HS-27A (cell line): ENCODE measurements at places on chromosomes 3 and 15.

DNA sequence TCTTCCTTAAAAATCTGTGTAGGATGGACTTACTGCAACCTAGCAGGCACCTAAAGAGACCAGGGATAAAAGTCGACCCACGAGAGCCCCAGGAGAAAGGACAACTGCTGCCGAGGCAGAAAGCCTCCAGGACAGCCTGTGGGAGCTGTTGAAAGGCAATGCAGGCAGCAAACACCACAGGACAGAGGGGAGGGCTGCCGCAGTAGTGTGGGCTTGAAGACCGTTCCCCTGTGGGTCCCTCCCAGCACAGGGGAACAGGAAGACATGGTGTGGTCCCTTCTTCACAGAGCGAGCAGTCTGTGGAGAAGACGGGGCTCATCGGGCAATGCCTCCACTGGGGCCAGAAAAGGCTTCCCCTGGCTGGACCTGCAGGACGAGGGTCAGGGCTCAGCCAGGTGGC lies 58.5 kb upstream of the GATA2 start:
- DNase-seq = no peak

GRCh38 chr3:177445549-177445948 lies 248.3 kb upstream of the TBL1XR1 start:
- no peak for DNase-seq

- no peak for DNase-seq
Measured at GRCh38 chr3:73484656-73485248, 140.0 kb downstream of the PDZRN3 start.

GRCh38 chr3:37646865-37647264 lies 214.8 kb upstream of the CTDSPL start:
- no peak for DNase-seq

DNA sequence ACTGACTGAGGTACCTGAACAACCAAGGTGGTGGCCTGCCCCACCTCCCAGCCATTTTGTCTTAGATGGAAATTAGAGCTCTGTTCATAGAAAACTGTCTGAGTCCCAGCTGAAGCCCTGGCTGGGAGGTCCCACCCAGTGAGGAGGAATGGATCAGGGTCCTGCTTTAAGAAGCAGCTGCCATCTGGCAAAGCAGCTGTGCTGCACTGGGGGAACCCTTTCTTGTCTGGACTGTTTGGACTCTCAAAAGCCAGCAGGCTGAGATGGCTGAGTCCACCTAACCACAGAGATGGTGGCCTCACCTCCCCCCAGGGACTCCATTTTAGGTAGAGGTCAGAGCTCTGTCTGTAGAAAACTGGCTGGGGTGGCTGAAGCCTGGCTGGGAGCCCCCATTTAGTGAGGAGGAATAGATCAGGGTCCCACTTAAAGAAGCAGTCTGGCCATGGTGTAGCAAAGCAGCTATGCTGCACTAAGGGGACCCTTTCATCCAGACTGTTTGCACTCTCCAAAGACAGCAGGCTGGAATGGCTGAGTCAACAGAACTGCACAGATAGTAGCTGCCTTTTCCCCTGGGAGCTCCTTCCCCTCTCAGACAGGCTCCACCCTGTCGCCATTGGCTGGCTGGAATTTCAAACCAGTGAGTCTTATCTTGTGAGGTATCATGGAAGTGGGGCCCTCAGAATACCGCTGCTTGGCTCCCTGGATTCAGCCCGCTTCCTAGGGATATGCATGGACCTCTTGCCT lies 116.9 kb downstream of the EPHA6 start:
- DNase-seq = no peak

DNA sequence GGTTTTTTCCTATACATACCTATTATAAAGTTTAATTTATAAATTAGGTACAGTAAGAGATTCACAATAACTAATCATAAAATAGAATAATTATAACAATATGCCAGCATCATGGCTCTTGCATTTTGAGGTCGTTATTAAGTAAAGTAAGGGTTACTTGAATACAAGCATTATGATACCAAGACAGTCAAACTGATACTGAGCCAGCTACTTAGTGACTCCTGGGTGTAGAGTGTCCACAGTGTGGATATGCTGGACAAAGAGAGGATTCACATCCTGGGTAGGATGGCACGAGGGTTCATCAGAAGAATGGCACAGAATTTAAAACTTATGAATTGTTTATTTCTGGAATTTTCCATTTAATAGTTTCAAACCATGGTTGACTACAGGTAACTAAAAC lies 157.2 kb upstream of the IL12A start:
- no peak for DNase-seq

GRCh38 chr3:9000041-9000440 lies 36.8 kb upstream of the RAD18 start:
- DNase-seq = no peak

GRCh38 chr3:155497930-155498647 lies 204.6 kb upstream of the STRIT1 start:
- peak; percentile 80 for DNase-seq

DNA sequence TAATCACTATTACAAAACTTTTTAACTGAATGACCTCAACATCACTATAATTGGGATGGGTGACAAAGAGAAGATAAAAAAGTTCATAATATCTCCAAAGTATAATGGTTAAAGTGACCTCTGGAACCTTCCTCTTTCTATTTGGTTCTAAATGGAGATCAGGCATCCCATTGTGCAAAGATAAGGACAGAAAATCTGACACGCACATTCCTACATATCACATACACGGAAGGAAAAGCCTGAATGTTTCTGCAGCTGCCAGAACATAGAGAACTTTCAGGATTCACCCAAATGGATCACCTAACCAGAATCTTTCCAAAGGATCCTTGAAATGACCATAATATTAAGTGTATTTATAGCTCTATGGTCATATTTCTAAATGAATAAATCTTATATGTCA lies 128.2 kb downstream of the TFDP2 start:
- no peak for DNase-seq

GRCh38 chr3:114178770-114179368 lies at the start of gene DRD3:
Gene DRD3 (minus strand): TSS chr3:114179052. CDS start chr3:114171992, 7,060 bp downstream.
- DNase-seq = no peak

DNA sequence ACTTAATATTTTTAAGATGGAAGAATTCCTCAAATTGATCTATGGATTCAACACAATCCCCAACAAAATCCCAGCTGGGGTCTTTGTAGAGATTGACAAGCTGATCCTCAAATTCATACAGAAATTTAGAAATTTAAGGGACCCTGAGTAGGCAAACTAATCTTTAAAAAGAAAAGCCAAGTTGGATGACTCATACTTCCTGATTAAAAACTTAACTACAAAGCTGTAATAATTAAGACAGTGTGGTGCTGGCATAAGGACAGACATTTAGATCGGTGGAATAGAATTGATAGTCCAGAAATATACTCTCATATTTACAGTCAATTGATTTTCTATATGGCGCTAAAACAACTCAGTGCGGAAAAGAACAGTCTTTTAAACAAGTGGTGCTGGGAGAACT lies 11.6 kb downstream of the FAM162A start:
- no peak for DNase-seq

GRCh38 chr3:157856078-157856939 lies 249.9 kb downstream of the SHOX2 start:
- no peak for DNase-seq

DNA sequence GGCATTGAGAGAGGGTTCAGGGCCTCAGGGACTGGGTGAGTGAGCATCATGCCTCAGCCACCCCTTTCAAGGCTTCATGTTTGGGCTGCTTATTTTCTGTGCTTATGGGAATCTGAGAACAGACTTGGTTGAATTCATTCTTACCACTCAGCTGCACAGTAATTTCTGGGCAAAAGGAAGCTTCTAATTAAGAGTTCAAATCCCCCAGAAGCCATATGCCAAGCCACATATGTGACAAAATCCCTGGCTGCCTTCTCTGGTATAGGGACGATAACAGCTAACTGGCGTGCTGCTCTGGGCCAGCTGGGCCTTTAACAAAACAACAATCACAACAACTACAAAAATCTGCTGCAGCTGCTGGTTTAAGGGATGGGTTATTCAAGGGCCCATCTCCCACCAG lies 181.0 kb upstream of the ANKRD28 start:
- DNase-seq = no peak

DNA sequence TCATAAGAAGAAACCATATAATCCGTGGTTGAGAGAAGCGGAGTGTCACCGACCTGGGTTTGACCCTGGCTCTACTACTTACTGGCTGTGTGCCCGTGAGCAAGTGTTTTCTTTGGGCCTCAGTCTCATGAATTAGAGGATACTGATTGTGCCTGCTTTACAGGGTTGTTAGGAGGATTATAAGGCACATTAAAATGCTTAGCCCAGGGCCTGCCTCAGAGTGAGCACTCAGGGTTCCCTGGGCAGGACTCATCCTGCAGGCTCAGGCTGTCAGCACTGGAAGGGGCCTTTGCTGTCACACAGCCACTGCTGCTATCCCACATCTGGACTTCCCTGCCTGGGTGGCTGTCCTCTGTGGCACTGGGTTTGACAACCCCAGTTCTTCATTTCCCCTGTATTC lies 4.7 kb downstream of the PLA2G4F start:
- no peak for DNase-seq

GRCh38 chr15:66942649-66943390 lies 122.6 kb upstream of the SMAD3 start:
- no peak for DNase-seq

DNA sequence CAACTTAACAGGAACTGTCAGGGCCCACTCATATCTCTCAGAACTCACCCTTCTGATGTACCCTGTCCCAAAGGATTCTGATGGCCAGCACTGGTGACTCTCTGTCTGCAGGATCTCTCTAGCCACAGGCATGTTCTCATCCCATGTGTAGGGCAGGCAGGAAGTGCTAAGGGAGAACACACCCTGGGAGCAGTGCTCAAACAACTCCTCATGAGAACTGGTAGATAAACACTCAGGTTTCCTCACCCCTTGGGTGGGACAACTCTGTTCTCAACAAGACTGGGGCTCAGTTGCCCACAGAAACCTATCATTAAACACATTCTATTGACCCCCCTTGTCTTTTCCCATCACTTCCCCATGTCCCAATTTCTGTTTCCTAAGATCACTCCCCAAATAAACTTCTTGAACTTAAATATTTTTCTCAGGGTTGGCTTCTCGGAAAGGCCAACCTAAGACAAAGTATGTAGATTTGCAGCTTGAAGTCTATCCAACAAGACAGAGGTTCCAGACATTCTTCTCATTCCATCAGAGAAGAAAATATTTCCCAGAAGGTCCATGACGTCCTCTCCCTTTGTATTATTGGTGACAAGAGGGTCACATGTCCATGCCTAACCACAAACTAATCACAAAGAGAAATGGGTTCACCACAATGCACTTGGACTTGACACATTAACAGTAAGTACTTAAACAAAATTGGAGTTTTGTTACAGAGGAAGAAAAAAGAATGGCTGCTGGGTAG lies 276.6 kb upstream of the GADL1 start:
- peak; percentile 90 for DNase-seq

- DNase-seq = no peak
Measured at GRCh38 chr15:90138071-90138833, 36.0 kb upstream of the IDH2 start.

DNA sequence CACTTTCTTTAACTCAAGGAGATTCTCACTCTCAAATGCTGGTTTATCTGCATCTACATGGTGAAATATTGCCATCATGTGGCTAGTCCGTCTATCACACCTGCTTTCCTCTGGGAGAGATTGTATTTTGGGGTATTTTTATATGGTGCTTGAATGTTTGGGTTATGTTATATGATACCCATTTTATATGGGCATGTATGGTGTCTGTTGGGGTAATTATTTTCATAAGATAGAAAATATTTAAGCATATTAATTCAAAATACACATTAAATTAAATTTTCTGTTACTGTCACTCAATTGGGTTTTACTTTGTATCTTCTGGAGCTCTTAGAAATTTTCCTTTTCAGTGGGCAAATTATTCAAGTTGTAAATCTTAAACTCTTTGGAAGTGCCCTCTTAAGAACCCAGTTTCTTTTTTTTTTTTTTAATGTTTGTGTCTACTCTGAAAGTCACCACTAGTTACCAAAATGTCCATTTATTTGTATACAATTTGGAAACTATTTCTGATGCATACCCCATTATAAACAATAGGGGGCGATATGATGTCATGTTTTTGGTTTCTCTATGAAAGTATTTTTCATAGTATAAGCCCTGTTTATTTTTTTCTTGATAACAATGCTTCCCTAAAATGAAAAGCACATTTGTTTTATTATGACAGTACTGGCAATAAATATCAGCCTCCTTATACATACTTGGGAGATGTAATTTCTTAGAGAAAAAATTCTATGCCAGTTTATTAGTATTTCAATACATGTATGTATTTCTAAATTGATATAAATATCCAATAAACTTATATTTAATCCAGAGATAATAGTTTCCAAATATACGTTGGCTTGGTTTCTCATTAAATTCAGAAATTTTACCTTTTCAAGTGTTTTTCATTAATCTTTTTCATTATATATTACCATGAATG lies 36.1 kb upstream of the PLSCR5 start:
- peak; percentile 33 for DNase-seq

GRCh38 chr15:25659251-25659650 lies 203.9 kb downstream of the ATP10A start:
- DNase-seq = no peak

- DNase-seq = peak; percentile 87
Measured at GRCh38 chr15:75903331-75904239, at the start of gene FBXO22. Gene FBXO22 (plus strand): TSS chr15:75903878. CDS start chr15:75903964, 86 bp downstream.

DNA sequence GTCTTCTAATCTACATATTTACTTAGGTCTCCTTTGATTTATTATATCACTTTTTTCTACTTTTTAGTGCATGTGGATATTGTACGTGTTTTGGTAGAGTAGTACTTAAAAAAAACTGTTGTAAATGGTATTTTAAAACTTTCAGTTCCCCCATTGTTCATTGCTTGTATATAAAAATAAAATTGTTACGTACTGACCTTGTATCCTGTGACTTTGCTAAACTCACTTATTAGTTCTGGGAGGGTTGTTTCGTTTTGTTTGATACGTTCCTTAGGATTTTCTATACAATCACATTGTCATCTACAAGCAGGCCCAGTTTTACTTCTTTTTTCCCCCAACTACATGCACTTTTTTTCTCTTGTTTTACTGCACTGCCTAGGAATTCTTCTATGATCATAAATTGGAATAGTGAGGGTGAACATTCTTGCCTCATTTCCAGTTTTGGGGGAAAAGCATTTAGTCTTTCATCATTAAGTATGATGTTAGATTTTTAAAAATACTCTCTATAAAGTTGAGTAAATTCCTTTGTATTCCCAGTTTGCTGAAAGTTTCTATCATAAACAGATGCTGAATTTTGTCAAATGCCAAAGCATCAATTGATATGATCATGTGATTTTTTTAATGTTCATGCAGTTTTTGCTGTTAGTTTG lies 33.5 kb upstream of the ACKR4 start:
- DNase-seq = no peak

- DNase-seq = no peak
Measured at GRCh38 chr15:76752549-76752948, 152.6 kb downstream of the SCAPER start.

GRCh38 chr15:62932436-62932835 lies 110.1 kb upstream of the TPM1 start:
- no peak for DNase-seq

- DNase-seq = no peak
Measured at GRCh38 chr3:46334741-46335478, 19.0 kb upstream of the CCR2 start.
